ENCODE measurements at places on chromosomes 5 and 9.

GRCh38 chr5:148961261-148962199 is 101.3 kb downstream of the SH3TC2 start:
- no peak for DNase-seq

DNA sequence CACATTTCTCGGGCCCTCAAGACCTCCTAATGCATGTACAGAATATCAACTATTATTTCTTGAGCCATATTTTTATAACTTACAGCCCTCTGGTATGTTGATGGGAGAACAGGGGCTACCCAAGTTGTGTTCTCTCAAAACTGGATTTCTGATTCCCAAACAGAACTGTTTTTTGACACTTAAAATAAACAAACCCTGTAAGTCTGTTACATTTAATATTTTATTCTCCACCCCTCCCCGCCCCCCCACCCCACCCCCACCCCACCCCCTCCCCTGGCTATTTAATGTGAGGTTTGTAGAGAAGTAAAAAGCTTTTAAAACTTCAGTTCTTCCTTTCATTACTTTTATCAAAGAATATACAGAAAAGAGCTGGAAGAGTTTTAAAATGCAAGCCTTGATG is 77.9 kb downstream of the FOXB2 start:
- DNase-seq: no peak

DNA sequence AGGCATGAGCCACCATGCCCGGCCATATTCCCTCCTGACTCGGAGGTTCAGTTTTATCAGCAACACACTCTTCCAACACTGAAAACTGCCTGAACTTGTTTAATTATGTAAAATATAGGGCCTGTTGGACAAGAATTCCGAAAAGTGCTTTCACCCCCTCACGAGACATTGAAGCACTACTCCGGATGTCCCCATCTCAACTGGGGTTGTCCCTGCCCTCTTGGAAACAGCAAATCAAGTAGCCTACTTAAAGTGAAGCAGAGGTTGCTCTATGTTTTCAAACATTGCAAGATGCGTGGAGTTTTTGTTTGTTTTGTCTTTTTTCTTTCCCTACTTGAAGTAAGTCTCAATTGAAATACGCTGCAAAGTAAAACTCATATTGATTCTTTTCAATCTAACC is 7.6 kb downstream of the PTGER4 start:
- no peak for DNase-seq

DNA sequence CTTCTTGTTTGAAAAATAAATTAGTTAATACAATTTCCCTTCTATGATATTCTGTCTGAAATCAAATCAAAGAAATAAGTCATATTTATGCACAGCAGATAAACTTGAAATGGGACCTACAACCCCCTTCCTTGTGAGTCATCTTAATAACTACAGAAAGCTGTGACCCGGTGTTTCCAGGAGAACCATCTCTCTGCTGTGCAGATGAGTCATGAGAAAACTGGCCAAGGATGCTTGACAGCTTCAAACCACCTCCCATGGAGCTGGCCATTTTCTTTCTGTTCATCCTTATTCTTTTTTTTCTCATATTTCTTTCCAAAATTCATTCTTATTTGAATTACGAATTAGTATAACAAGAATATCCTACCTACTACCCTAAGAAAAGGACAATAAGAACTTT is 43.4 kb upstream of the NR4A3 start:
- no peak for DNase-seq

GRCh38 chr9:109517901-109518377 is 19.8 kb upstream of the PTPN3 start:
- no peak for DNase-seq

DNA sequence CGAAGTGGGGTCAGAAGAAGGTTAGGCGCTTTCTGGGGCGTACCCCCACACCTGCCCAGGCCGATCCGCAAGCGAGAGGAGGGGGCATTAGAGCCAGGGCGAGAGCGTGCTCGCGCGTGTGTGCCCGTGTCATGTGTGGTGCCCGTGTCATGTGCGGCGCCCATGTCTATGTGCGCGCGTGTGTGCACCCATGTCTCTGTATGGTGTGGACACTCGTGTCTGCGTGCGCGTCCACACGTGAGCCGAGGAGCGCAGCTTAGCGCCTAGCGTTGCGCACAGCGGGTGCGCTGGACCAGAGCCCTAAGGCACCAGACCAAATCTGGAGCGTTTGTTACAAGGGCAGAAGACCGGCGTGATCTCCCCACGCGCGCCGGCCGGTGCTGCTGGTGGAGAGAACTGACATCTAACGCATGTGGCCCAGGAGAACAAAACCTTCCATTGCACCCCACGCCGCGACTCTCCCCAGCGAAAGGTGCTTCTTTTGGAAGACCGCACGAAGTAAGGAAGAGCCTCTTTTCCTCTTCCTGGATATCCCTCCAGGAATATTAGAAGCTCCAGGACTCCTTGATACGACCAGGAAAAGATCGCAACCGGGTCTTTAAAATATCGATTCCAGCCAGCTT is 644 bp downstream of the NIM1K start:
- DNase-seq: no peak

GRCh38 chr5:74035521-74035937 is 409.5 kb downstream of the ARHGEF28 start:
- peak; percentile 47 for DNase-seq

- no peak for DNase-seq
Measured at GRCh38 chr5:5141339-5141599, 1.1 kb downstream of the ADAMTS16 start.

DNA sequence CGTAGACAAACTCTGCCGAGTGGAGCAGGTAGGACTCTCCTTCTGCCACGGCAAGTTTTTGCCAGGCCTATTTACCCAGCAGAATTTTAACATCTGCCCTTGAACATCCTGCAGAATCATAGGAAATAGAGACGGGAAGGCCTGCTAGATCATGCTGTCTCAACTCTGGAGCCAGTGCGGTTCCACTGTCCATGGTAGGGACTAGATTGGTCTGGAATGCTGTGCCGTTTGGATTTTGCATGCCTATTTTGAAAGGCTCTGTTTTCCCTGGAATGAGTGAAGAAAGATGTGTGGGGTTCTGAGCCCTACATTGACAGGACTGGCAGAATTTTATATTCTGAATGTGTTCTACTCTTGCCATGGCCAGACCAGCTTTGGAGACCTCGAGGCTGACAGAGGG is 33.6 kb upstream of the CFAP157 start:
- DNase-seq: no peak

- DNase-seq: no peak
Measured at GRCh38 chr5:133356396-133356983, 255.9 kb downstream of the FSTL4 start.

GRCh38 chr5:158716668-158717067 is 383.0 kb downstream of the EBF1 start:
- DNase-seq: no peak

DNA sequence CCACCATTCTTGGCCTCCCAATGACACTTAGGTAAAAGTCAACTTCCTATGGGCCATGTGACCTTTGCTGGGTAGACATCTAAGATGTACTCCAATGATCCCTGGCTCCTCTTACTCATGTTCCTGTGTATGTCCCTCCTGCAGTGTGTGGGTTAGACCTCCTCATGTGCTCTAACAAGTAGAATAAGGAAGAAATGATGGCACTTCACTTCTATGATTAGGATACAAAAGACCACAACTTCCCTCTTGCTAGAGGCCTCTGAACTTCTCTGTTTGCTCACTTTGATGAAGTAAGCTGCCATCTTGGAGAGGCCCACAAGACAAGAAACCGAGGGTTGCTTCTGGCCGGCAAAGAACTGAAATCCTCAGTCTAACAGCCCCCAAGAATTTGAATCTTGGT is 131.8 kb downstream of the TAF11L14 start:
- DNase-seq: no peak

DNA sequence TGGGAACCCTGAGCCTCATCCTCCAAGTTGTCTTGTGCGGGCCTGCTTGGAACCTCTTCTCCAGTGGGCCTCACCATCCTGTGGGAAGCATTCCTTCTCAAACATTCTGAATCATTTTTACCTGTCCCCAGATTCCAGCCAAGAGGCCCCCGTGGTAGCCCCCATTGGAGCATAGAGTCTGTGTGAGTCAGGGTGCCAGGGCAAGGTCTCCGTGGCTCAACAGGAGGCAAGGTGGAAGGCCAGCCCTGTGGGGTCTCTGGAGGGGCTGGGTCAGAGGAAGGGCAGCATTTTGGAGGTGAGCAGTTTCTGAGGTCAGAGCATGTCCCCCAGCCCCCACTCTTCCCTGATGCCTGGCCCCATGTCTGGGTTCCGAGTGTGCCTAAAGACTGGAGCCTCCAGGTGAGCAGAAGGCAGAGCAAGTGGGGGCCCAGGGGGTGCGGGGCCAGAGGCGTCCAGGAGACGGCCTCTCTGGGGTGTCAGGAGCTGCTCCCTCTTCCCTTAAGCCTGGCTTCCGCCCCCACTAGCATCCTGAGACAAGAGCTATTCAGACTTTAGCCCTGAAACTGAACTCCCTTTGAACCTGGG is 2.1 kb downstream of the CACNA1B start:
- DNase-seq: no peak

DNA sequence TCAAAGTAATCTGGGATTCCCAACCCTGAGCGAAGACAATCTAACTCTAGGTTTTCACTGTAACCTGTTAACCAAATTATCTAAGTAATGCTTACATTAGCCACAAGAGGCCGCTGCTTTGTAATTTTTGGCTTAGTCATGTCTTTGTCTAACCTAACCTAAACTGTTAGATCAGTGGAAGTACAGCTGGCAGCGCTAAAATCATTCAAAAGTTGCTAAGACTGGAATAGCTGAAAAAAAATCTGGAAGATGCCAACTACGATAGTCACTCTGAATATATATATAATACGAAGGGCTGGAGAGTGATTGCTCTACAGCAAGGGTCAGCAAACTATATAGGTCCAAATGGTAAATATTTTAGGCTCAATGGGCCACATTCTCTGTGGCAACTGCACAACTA is 60.2 kb downstream of the FBXO38 start:
- peak; percentile 5 for DNase-seq

GRCh38 chr9:113597390-113598241 is 134.1 kb downstream of the RGS3 start:
- DNase-seq: no peak

DNA sequence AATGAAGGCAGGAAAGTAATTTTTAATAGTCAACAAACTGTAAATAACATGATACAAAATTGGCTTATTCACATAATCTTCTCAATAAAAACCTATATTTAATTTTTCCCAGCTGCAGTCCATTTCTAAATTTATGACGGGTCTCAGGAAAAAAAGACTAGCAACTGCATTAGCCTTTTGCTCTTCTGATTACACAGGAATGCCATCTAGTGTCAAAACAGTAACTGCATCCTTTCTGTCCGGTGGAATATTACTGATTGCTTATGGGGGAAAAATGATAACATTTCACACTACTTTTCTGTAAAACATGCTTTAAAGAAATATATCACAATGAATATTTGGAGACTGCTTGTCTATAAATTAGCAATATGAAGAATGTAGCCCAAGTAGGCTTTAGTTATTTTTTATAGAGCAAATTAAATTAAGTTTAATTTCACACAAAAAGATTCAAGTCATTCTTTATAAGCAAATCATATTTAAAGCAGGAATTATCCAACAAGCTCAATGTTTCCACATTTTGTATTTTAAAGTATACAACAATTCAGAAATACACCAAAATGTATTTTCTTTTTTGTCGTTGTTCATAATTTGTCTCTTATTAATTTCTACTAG is 534.7 kb downstream of the CDH10 start:
- DNase-seq: peak; percentile 24

- DNase-seq: no peak
Measured at GRCh38 chr5:170650850-170651249, 132.7 kb upstream of the GABRP start.

GRCh38 chr5:33837301-33837700 is 54.5 kb downstream of the ADAMTS12 start:
- DNase-seq: no peak

DNA sequence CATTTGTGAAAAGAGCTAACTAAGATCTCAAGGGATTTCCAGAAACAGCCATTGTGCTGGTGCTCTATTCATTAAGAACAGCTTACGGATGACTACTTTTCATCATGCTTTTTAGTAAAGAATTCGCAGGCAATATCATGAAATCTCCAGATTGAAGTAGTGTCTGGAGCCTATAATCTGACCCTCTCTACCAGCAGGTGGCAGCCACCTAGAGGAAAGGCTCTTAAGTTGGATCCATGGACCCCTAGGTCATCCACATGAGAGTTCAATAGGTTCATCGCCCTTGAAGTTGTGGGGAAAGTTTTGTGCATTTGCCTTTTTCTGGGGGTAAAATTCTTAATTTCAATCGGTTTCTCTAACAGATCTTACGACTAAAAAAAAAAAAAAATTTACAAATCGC is 82.3 kb downstream of the SLC1A3 start:
- DNase-seq: no peak

GRCh38 chr9:70761139-70761670 is 346.7 kb upstream of the KLF9 start:
- DNase-seq: no peak

DNA sequence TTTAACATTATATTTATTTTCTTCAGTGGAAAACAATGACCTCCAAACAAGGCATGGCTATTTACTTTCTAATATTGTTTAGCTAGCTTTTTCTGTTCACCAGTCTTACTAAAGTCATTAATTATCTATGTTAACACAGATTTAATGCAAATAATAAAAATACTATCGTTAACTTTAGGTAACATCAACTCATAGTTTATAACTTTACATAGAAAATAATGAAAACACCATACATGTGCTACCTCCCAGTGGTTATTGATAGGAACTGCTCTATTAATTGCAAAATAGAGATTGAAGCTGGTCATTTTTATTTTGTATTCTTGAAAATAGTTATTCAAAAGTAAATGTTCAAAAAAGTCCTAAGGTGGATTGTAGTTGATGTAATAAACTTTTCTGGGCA is 78.3 kb upstream of the HCN1 start:
- no peak for DNase-seq

- DNase-seq: no peak
Measured at GRCh38 chr5:169757016-169757415, 119.9 kb downstream of the DOCK2 start.

- DNase-seq: no peak
Measured at GRCh38 chr5:100647461-100648230, 112.5 kb downstream of the FAM174A start.

- DNase-seq: no peak
Measured at GRCh38 chr9:111828193-111828592, 33.5 kb upstream of the SHOC1 start.

- no peak for DNase-seq
Measured at GRCh38 chr5:17018871-17019270, 82.8 kb upstream of the MYO10 start.

DNA sequence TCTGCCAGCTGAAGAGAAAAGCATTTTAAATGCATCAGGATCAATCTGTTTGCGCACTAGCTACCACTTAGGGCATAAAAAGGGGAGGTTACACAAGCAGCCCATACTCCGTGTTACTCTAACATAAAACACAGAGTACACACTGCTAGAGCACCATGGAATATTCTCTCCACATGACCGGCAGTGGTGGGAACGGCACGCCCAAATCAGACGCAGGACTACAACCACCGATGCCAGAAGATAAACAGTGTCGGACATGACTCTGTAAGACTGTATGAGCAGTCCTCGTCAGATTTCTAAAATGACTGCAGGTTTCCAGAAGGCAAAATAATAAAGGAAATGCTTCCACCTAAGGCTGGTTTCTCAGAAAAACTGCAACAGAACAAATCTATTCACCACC is 40.0 kb downstream of the CDK5RAP2 start:
- DNase-seq: no peak
